Eye (tissue), 1 donor: ENCODE measurements at places on chromosomes 11 and 22.

- no peak for DNase-seq
These were observed 5.0 kb upstream of the MTFP1 start for GRCh38 chr22:30420347-30421125.

DNA sequence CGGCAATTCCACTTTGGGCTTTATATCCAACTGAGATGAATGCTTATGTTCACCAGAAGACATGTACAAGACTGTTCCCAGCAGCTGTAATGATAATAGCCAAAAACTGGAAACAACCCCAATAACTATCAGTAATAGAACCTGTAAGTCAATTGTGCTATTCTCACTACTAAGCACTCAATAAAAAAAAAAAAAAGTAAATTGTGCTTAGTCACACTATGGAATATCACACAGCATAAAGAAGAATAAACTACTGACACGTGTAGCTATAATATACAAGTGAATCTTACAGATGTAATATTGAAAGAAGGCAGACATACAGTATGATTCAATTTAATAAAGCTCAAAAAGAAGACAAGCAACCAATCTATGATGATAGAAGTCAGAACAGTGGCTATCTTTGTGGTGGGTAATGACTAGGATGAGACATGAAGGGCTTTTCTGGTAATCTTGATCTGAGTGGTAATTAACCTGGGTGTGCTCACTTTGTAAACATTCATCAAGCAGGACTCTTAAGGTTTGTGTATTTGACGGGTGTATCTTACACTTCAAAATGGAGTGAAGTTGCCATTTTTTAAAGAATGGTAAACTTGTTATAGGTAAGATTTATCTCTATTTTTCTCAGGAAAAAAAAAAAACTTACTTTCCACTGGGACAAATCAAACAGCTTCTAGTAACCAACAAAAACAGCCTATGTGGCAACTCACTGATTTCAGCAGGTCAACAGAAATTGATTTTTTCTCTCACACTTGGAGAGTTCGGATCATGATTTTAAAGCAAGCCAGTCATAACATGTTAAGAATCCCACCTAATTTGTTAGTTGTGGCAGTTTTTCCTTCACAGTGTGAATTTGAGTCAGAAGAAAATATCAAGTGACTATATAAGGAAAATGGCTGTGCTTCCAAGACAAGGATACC lies 84.2 kb downstream of the CCDC83 start:
- no peak for DNase-seq

DNA sequence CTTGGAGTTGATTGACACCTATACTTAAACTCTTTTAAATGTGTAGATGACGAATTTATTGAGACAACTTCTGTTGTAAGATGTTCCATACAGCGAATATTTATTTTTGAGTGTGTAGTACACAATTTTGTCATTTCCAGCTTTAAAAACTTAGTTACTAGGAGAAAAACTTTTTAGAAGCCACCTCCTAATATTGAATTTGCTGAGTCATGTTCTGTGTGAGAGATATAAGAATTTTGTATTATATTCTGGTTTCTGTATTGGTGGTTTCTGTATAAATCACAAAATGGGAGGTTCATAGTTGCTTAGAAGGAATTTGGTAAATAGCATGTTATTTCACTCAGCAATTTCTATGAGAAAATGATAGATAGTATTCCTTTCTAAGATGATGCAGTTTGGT lies 171.3 kb downstream of the WNT11 start:
- no peak for DNase-seq

DNA sequence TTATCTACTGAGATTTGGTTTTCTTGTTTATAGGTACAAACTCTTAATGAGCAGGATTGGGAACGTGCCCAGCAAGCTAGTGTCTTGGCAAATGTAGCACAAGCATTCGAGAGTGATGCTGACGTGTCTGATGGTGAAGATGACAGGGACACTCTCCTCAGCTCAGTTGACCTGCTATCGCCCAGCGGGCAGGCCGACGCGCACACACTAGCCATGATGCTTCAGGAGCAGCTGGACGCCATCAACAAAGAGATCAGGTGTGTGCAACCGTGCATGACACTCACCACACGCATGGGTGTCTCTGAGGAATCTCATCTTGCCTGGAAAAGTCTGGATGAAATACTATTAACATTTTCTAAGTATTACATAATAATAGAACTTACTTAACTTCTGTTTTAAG lies 54.7 kb upstream of the CTTN start:
- DNase-seq, result peak; percentile 73

DNA sequence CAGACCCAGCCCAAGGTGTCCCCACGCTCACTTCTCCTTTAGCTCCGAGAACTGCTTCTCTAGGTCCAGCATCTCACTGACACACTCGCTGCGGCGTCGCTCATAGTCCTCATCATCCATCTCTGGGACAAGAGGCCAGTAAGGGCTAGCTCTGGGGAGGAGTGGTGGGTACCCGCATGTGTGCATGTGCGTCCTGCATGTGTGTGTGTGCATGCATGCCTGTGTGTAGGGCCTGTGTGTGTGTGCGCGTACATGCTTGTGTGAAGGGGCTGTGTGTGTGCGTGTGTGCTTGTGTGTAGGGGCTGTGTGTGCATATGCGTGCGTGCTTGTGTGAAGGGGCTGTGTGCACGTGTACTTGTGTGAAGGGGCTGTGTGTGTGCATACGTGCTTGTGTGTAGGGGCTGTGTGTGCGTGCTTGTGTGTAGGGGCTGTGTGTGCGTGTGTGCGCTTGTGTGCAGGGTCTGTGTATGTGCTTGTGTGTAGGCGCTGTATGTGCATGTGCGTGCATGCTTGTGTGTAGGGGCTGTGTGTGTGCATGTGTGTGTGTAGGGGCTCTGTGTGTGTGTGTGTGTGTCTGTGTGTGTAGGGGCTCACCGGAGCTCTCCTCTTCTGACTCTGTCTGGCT lies 3.3 kb downstream of the BRMS1 start:
- no peak for DNase-seq

DNA sequence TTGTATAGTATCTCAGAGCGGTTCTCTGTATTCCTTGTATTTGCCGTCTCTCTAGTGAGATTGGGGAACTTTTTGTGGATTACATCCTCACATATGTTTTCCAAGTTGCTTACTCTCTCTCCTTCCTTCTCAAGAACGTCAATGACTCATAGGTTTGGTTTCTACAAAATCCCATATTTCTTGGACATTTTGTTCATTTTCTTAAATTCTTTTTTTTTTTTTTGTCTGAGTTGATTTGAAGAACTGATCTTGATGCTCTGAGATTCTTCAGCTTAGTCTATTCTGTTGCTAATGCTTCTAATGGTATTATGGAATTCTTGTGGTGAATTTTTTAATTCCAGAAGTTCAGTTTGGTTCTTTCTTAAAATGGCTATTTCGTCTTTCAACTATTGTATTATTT lies 28.4 kb upstream of the SLN start:
- no peak for DNase-seq

DNA sequence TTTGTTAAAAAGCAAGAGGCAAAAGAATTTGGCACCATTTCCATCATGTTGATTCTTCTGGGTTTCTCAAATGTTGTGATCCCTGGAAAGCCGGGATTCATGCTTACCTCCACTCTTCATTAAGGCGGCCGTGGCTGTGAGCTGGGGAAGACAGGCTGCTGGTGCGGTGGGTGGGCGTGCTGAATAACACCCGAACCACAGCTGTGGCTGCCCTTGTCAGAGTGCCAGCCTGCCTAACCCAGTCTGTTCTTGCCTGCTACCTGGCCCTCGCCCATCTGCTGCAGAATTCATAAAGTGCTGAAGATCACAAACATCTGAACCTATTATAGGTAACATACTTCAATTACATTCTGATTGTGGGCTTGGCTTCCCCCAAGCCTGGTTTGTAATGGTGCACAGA lies 95.8 kb upstream of the RCN1 start:
- no peak for DNase-seq

DNA sequence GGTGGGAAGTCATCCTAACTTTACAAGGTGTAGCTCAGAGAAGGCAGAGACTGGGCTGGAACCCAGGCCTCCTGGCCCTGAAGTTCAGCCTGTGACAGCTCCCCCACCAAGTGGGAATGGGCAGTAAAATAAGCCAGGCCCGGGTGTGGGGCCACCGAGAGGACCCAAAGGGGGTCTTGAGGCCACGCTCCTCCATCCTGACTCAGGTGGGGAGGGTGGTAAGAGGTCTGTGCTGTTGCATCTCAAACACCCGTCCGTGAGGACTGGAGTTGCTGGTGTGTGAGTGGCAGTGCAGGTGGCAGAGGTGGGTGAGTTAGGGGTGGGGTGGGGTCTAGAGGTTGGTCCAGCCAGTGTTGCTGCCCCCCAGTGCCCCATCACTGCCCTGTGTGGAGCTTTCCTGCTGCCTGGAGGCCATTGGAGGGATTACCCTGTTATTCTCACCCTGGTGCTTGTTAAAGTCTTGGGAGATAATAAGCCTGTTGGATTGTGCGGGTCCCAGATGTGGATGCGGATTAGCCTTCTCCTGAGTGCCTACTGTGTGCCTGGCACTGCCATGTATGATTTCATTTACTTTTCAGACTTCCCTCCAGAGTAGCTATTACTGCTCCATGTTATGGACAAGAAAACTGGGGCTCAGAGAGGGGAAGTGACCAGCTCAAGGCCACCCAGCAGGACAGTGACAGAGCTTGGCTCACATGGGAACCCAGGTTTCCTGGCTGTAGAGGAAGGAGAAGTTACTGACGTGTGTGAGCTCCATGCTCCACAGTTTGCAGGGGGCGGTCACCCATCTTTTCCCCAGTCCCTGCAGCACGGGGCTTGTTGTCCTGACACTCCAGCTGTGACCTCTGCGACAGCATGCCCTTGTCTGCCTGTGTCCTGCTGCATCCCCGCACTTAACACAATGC lies 12.9 kb downstream of the SERPINH1 start:
- no peak for DNase-seq

DNA sequence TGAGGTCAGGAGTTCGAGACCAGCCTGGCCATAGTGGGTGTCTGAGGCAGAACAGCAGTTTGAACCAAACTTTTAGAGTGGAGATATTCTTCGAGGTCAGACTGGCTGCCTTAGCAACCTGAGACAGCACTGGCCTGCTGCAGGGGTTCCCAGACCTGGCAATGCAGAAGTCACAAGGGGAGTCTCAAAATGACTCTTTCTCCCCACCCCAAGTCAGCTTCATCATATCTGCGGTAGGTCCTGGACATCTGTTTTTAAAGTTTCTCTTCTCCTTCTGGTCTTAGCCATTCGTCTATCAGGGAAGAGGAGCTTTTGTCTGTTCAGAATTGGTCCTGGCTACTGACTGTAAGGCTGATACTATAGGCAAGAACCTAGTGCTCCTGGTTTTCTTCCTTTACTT lies 14.5 kb upstream of the CLMP start:
- no peak for DNase-seq

GRCh38 chr11:66882561-66883015 lies 25.7 kb downstream of the LRFN4 start:
- no peak for DNase-seq

DNA sequence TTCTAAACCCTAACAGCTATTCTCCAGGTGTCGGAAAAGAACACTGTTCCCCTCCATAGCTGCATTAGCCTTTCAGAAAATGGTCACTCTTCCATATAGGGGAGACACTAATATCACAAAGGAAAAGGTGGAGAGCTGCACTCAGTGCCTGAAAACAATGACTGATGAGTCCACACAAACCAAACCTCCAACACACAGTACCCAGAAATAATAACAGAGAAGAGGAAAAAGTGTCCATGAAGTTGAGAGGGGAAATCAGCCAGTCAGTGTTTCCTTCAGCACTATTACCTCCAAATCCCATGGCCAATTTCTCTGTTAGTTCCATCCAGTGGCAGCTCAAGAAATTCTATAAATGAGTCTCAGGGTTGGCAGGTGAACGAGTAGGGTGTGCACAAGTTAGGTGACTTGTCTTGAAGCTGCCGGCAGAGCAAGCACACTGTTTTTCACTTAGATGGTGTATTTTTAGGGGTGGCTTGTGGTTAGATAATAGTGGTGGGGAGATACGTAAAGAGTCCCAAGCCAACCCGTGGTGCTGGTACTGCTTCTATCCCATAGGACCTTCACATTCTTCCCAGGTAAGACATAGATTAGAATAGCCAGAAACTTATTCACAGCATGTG lies 84.5 kb upstream of the CHRM4 start:
- no peak for DNase-seq

GRCh38 chr11:133228471-133229329 lies 303.6 kb downstream of the OPCML start:
- peak; percentile 87 for DNase-seq

GRCh38 chr11:4887591-4887990 lies 5.9 kb downstream of the OR51T1 start:
- DNase-seq, result no peak

GRCh38 chr11:129453293-129453721 lies 77.7 kb downstream of the BARX2 start:
- no peak for DNase-seq

GRCh38 chr11:69099180-69099579 lies 50.4 kb downstream of the TPCN2 start:
- no peak for DNase-seq

GRCh38 chr11:65695459-65696241 lies 16.4 kb upstream of the KAT5 start:
- DNase-seq, result no peak

DNA sequence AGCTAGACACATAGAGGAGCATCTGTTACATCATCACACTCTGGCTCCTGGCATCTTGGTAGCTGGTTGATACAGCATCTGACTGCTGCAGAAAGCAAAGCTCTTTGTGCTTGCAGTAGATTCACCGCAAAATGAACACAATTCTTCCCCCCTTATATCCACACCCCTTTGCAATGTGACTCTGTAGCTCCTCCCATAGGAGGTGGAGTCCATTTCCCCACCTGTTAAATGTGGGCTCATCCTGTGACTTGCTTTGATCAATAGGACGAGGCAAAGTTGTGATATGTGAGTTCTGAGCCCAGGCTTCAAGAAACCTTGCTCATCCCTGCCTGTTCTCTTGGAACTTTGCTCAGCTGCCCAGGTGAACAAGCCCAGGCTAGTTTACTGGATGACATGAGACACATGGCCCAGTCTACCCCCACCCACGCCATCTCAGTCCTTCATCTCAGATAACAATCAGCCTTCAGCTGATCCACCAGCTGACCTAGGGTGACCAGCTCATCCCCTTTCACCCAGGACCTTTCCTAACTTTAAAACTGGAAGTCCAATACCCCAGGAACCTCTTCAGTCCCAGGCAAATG lies 272.2 kb downstream of the TENM4 start:
- DNase-seq, result no peak

GRCh38 chr22:49192180-49192856 lies 635.4 kb downstream of the BRD1 start:
- DNase-seq, result no peak

DNA sequence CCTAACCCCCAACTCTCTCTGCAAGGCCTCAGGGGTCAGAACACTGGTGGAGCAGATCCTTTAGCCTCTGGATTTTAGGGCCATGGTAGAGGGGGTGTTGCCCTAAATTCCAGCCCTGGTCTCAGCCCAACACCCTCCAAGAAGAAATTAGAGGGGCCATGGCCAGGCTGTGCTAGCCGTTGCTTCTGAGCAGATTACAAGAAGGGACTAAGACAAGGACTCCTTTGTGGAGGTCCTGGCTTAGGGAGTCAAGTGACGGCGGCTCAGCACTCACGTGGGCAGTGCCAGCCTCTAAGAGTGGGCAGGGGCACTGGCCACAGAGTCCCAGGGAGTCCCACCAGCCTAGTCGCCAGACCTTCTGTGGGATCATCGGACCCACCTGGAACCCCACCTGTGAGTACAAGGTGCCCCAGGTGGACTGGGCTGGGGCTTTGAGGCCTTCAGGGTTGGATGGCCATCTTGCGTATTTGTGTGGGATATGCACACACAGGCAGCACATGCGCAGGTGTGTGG lies at the start of gene BEST1:
Gene BEST1 (plus strand): TSS at position 317 of the 513 bp plus-strand sequence. CDS start 1,456 bp downstream, outside the sequence.
- DNase-seq, result no peak

- no peak for DNase-seq
These were observed 287.7 kb downstream of the TMEM135 start for GRCh38 chr11:87325490-87325872.

GRCh38 chr11:24422376-24422775 lies 74.5 kb upstream of the LUZP2 start:
- no peak for DNase-seq
